Left lung (tissue), 14 donors: ENCODE measurements at places on chromosomes 7 and 10. TPM values are rescaled to one million over a fixed set of nuclear protein-coding genes. Genes with fewer than 3 reads are reported as not detected.

Gene FRAT1
- 5.2 TPM for total RNA-seq

DNA sequence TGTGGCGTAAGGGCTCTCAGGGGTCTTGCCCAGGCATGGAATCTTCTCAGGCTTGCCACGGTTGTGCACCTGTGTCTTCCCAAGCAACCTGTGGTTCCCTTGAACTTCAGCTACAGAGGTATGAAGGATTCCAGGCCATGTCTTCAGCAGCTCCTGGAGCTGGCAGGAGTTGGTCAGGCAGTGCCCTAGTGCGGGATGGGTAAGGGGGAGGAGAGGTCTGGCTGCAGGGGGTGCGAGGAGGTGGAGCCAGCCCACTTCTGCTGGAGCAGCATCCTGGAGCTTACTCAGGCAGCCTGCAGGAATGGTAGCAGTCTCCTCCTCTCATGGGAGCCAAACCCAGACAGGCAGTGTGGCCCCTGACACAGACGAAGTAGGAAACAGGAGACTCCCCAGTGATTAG is 3.8 kb upstream of the TRIL start:
- H3K4me1 ChIP-seq: peaks cover 14% of the 10 kb centered on the region
- no peak for DNase-seq
- no peaks in the 10 kb centered on the region for H3K36me3 ChIP-seq
- H3K27me3 ChIP-seq: peaks cover 40% of the 10 kb centered on the region
- no peak overlapping the region for H3K27ac ChIP-seq

DNA sequence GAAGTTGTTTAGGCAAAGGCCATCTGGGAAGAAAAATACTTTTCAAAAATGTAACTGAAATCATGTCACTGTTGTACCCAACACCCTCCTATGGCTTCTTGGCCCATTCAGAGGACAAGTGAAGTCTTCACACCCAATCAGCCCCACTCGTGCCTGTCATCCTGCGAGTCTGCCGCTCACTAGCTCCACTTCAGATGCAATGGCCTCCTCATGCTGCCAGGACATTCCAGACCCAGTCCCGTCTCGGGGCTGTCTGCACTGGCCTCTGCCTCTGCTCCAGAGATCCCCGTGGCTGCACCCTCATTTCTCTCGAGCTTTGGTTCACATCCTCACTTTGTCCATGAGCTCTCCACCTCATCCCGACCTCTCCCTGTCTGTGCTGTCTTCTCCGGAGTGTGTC is 227.1 kb downstream of the KCNMA1 start:
- no peak overlapping the region for H3K4me3 ChIP-seq
- H3K4me1 ChIP-seq: peaks cover 8% of the 10 kb centered on the region
- H3K27ac ChIP-seq: no peak overlapping the region
- peaks cover 25% of the 10 kb centered on the region for H3K27me3 ChIP-seq
- no peaks in the 10 kb centered on the region for H3K36me3 ChIP-seq
- no peak for DNase-seq

DNA sequence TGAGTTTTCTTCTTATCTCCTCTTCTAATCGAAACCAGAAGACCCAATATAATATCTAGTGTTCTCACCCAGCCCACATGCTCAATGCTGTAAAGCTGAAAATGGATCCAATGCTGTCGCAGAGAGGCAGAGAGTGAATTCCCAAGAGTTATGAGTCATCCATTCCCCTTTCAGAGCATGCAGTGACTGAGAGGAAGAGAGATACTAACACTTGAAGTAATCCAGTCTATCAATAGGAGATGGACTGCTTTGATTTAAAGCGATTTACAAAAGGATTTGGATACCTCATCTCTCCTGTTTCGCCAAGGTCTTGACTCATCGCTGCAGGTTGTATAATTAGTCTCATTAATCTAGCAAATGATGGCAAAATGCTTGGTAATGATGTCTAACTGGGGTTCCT is 41.5 kb upstream of the PRKCQ start:
- no peak overlapping the region for H3K27ac ChIP-seq
- H3K4me3 ChIP-seq: no peak overlapping the region
- DNase-seq: no peak
- H3K27me3 ChIP-seq: no peaks in the 10 kb centered on the region
- H3K36me3 ChIP-seq: no peaks in the 10 kb centered on the region
- no peaks in the 10 kb centered on the region for H3K4me1 ChIP-seq

DNA sequence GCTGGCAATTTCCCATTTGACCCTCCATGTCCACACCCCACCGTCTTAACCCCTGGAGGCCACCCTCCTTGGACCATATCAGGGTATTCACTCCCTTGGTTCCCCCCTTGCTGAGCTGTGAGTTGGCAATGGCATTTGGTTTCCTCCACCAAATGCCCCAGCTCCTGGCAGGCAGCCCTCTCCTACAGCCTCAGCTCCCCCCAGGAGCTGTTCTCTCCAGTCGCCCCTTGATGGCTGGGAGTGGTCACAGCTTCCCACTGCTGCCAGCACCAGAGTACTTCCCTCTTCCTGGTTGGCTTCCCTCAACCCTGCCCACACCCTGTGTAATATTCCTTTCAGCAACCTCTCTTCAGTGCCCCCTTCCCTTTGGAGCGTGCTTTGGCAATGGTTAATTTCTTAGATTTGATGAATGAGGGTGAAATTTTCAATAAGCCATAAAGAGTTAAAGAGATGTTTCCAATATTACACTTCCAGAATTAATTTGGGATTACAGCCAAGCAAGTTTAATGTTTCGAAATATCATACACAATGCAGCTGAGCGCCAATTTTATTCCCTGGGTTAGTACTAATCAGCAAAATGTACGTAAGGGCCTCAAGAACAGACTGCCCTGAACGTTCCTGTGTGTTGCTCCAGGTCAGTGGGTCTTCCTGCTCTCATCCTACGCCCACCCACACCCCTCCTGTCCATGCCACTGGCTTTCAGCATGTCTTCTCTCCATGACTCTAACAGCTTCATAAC is 207.1 kb upstream of the NFE2L3 start:
- H3K27ac ChIP-seq: no peak overlapping the region
- H3K27me3 ChIP-seq: peaks cover 41% of the 10 kb centered on the region
- H3K36me3 ChIP-seq: no peaks in the 10 kb centered on the region
- peaks cover 9% of the 10 kb centered on the region for H3K4me1 ChIP-seq
- no peak for DNase-seq

DNA sequence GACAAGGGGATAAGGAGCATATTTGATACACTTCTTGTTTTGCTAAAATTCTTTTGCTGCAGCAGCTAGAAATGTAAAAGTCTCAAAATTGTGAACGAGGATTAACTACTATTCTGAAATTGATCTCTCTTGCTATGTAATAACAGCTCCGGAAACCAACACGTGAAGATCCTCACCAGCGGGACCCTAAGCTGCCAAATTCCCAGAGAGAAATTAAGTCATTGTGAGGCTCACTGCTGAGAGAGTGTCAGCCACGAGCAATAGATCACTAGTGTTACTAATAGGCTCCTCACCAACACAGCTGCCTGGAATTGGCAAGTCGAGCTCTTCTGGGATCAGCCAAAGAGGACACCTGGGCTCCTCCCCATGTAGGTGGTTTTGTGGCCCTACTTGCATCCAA is 5.6 kb upstream of the VWA2 start:
- H3K4me3 ChIP-seq: no peak overlapping the region
- no peaks in the 10 kb centered on the region for H3K4me1 ChIP-seq
- no peak for DNase-seq
- no peaks in the 10 kb centered on the region for H3K36me3 ChIP-seq
- peaks cover 10% of the 10 kb centered on the region for H3K27me3 ChIP-seq

GRCh38 chr10:51789118-51789517 is 89.7 kb upstream of the CSTF2T start:
- no peaks in the 10 kb centered on the region for H3K27me3 ChIP-seq
- no peak overlapping the region for H3K27ac ChIP-seq
- H3K4me3 ChIP-seq: no peak overlapping the region
- no peak for DNase-seq
- no peaks in the 10 kb centered on the region for H3K4me1 ChIP-seq

GRCh38 chr10:80702143-80702542 is 164.4 kb downstream of the SH2D4B start:
- H3K27me3 ChIP-seq: no peaks in the 10 kb centered on the region
- no peak overlapping the region for H3K27ac ChIP-seq
- H3K36me3 ChIP-seq: no peaks in the 10 kb centered on the region
- no peaks in the 10 kb centered on the region for H3K4me1 ChIP-seq
- no peak overlapping the region for H3K4me3 ChIP-seq

Gene ZNF716
- total RNA-seq: not detected

Gene ACTR3C
- total RNA-seq: 25.1 TPM

DNA sequence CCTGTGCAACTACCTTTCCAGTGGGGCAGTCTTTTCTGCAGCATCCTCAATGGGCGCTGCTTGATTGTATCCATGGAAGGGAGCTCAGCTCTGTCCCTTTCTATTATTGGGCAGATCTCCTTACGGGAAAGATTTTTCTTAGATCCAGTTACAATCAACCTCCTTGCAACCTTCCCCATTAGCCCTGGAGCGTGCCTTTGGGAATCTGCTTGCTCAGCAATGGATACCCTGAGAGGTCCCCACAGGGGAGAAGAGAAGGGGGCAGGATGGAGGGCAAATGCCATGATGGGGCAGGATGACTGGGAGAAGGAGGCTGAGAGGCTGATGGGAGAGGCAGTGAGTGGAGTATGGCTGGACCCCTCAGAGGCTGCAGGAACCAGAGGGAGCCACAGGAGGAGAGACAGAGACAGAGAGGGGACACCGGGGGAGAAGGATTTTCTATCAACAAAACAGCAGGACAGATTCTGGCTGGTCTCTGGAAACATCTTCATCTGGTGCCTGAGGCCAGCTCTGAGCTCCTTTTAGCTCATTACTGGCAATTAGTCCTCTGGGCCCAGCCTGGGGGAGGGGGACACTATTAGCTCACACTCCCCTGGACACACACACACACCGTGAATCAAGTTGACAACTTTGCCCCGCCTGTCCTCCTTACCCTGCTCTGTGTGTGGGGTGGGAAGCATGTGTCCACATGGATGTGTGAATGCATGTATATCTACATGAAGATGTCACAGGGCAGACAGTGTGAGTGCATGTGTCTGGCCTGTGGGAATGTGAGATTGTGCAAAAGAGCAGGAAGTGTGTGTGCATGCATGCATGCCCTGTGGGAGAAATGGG is 80.8 kb upstream of the PAX2 start:
- no peaks in the 10 kb centered on the region for H3K4me1 ChIP-seq
- H3K4me3 ChIP-seq: no peak overlapping the region
- no peak for DNase-seq
- no peak overlapping the region for H3K27ac ChIP-seq
- H3K36me3 ChIP-seq: no peaks in the 10 kb centered on the region
- peaks cover 20% of the 10 kb centered on the region for H3K27me3 ChIP-seq

GRCh38 chr7:3188946-3189345 is 112.1 kb upstream of the SDK1 start:
- no peak overlapping the region for H3K4me3 ChIP-seq
- DNase-seq: no peak
- peaks cover 4% of the 10 kb centered on the region for H3K27me3 ChIP-seq
- no peaks in the 10 kb centered on the region for H3K36me3 ChIP-seq

Gene DPP6
- total RNA-seq: 0.29 TPM

DNA sequence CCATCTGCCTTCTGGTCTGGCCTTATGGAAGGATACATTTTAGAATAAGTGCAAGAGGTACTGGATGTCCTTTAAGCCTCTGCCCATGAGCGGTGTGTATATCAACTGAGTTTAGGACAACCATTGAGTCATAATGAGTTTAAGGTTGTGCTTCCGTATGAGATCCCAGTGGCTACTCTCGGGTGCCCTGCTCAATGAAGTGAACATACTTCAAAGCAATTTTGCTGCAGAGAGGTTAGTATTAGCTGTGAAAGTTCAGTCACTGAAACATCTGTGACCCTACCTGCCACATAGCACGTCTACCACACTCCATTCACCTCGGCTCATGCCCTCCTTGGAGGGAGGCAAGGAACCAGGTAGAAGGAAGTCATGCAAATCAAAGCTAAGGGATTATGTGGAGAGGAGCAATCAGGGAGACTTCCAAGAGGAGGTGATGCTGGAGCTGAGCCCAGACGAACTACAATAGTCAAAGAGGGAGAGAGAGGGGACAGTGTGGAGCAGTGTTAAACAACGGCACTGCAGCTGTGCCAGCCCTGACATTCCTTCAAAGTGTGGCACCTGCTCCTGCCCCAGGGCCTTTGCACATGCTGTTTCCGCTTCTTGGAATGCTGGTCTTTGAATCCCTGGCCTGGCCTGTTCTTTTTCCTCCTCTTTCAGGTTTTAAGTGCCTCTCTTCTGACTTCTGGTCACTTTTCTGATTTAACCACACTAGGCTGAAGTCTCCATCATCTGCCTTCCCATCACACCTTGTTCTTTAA is 25.4 kb downstream of the BTBD16 start:
- H3K36me3 ChIP-seq: no peaks in the 10 kb centered on the region
- no peak for DNase-seq
- no peaks in the 10 kb centered on the region for H3K4me1 ChIP-seq
- H3K27ac ChIP-seq: no peak overlapping the region

- no peak overlapping the region for H3K4me3 ChIP-seq
- no peaks in the 10 kb centered on the region for H3K27me3 ChIP-seq
- H3K27ac ChIP-seq: no peak overlapping the region
- no peaks in the 10 kb centered on the region for H3K4me1 ChIP-seq
- no peak for DNase-seq
These were observed 51.7 kb downstream of the ADCY1 start for GRCh38 chr7:45625714-45626440.

GRCh38 chr7:19620470-19620869 is 88.4 kb downstream of the POLR1F start:
- no peaks in the 10 kb centered on the region for H3K4me1 ChIP-seq
- DNase-seq: no peak
- H3K4me3 ChIP-seq: no peak overlapping the region
- no peaks in the 10 kb centered on the region for H3K36me3 ChIP-seq
- no peak overlapping the region for H3K27ac ChIP-seq

Gene ASZ1
- total RNA-seq: 0.39 TPM

- no peaks in the 10 kb centered on the region for H3K36me3 ChIP-seq
- no peak overlapping the region for H3K27ac ChIP-seq
- no peak for DNase-seq
These were observed 300.8 kb downstream of the CAMK1D start for GRCh38 chr10:12650122-12650521.

GRCh38 chr7:26609082-26609481 is 255.3 kb downstream of the SKAP2 start:
- no peak overlapping the region for H3K27ac ChIP-seq
- no peak overlapping the region for H3K4me3 ChIP-seq
- no peak for DNase-seq
- H3K27me3 ChIP-seq: no peaks in the 10 kb centered on the region

Gene CFTR
- 20.3 TPM for total RNA-seq

- H3K4me1 ChIP-seq: peaks cover 18% of the 10 kb centered on the region
- no peak overlapping the region for H3K4me3 ChIP-seq
- no peak for DNase-seq
- H3K27me3 ChIP-seq: no peaks in the 10 kb centered on the region
- H3K36me3 ChIP-seq: no peaks in the 10 kb centered on the region
- no peak overlapping the region for H3K27ac ChIP-seq
These were observed 9.0 kb upstream of the VIM start for GRCh38 chr10:17219024-17219423.
